ENCODE measurements at places on chromosomes 6 and 20.

- DNase-seq, result no peak
Measured at GRCh38 chr20:25197183-25197869, 1.8 kb downstream of the ENTPD6 start.

DNA sequence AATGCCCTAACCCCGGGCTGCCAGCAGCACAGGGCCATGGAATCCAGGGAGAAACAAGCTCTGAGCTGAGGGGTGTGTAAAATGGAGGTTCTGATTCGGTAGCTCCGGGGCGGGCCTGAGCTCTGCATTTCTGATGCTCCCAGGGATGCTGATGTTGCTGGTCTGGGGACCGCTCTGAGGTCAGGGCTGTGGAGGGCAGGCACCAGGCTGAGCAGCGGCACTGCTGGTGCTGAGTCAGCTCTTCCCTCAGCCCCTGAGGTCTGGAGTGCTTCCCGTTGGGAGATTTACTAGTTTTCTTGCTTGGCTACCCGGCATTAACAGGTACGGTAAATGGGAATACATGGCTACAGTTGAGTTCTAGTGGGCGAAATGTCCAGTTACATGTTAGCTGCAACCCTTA lies 18.6 kb upstream of the CST3 start:
- DNase-seq, result no peak

DNA sequence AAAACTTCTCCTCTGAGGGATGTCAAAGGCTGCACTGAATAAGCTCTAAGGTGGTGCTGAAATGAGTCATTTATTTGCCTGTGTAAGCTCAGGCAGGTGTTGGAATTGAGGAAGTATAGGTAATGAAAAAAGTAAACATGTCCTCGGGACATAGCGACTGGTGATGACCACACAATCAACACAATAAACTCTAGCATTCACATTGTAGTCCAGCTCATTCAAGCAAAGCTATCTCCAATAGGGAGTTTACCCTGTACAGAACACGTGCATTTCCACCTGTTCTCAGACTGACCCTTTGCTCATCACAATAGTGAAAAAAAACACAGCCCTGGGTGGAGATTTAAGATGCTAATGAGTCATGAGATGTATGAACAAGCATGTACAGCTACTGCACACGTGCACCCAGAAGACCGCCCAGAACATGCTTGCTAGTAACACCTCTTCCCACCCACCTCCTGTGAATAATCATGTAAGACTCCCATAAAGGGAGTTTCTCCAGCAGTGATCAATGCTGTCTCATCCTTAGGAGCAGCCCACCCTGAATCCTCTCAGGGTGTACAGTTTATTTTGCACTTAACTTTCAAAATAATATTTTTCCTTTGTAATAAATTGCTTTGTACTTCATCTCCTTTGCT lies 33.0 kb upstream of the POU5F1 start:
- peak; percentile 81 for DNase-seq

DNA sequence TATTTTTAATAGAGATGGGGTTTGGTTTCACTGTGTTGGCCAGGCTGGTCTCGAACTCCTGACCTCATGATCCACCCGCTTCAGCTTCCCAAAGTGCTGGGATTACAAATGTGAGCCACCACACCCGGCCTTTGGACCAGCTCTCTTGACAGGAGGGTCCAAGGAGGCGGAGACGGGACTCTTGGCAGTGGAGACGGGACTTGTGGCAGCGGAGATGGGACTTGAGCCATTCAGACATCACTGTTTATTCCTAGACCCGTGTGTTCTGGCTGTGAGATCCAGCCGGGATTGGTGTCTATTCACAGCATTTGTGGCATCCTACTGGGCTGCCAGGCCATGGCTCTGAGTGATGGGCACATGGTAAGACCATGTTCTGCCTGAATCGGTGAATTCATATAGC lies 25.6 kb downstream of the PRPF6 start:
- DNase-seq, result no peak

GRCh38 chr6:132648356-132648755 lies 10.6 kb downstream of the TAAR1 start:
- DNase-seq, result peak; percentile 65

- DNase-seq, result peak; percentile 67
Measured at GRCh38 chr20:50110141-50111047, 2.6 kb downstream of the UBE2V1 start.

DNA sequence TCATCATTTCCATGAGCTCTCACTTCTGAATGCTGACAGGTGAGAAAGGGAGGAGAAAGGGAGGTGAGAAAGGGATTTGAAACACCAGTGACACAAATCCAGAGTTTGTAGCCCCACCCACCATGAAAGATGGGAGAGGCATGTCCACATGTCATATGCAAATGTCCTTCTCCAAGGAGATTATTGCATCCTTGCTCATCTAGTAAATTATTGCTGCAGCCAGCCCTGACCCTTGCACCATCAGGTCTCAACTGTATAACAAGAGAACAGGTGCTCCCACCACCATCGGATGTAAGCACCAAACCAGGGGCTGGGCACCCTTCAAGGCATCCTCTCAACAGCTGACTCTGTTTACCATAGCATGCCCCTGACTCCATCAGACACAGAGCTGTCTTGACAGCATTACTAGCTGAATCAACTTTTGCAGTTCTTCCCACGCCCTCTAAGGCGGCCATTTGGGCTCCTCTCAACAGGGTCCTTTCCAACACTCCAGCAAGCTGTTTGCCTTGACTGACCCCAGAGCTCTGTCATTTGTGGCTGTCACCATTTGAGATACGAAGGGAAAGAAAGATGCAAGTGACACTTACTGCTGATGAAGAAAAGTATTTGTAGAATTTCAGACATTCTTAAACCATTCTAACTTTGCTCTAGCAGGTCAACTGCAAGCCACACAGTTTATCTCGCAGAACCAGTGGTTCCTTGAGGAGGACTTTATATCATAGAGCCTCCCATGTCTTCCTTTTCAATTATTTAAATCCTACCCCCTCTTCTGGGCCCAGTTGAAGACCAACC lies 14.2 kb downstream of the GFOD1 start:
- DNase-seq, result no peak

- DNase-seq, result no peak
Measured at GRCh38 chr20:2874456-2874855, 1.2 kb downstream of the PTPRA start.

GRCh38 chr20:45933266-45934045 lies 1.0 kb upstream of the PCIF1 start:
- DNase-seq, result peak; percentile 82

DNA sequence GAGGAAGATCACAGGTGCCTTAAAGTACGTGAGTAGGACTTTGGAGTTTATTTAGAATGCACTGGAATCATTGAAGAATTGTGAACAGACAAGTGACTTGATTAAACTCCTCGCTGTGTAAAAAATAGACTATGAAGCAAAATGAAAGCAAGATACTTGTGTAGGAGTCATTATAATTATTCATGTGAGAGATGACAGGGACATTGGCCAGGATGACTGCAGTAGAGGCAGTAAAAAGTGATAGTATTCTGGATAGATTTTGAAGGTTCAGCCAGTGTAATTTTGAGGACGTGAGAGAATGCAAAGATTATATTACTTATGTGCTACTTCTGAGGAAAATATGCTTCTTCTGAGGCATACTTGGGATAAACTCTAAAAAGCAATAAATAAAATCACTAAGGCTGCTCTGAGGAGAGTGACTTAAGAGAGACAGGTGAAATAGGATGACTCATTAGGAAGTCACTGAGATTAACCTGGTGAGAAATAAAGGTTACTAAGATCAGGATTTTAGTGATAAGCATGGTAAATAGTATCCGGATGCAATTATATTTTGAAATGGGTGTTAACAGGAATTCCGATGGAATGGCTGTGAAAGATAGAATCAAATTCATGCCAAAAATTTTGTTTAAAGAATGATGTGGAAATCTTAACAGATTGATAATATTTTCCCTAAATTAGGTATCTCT lies 202.0 kb downstream of the CENPW start:
- DNase-seq, result no peak

DNA sequence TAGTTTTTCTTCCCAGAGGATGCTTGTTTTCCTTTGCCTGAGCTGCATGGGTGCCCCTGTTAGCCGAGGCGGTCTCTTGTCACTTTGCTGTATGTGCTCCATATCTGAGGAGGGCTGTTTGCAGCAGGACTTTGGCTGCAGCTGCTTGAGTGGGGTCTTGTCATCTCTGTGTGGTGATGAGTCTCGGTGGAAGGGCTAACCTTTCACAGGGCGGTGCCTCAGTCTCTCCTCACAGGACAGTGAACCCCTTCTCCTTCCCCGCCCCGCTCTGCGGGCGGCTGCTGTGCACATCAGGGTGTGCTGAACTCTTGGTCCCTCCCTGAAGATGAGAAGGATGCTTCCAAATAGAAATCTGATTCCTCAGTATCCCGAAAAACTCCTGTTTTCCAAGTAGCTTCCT lies 75.1 kb downstream of the SYNJ2 start:
- no peak for DNase-seq

DNA sequence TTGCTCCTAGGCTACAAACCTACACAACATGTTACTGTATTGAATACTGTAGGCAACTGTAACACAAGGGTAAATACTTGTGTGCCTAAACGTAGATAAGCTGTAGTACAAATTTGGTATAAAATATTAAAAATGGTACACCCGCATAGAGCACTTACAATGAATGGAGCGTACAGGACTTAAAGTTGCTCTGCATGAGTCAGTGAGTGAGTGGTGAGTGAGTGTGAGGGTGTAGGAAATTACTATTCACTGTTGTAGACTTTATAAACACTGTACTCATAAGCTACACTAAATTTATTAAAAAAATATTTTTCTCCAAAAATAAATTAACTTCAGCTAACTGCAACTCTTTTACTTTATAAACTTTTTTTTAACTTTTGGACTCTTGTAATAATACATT lies 391.6 kb downstream of the ADGRB3 start:
- DNase-seq, result peak; percentile 45

DNA sequence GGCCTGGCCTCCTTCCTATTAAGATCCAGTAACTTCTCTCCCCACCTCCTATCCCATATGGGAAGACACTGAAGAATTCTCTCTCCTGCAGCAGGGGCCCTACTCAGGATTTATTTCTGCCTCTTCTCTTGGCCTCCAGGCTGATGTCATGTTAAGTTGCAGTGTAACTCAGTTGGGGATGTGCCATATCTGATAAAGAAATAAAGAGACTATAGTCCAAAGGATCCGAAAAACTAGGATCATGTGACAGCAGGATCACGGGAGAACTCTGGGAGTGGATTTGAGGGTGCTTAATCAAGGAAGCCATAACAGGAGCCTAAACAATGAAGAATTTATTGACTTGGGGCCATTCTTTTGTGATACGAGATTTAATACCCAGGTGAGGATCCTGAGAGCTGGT lies 38.5 kb upstream of the TGM6 start:
- no peak for DNase-seq

- no peak for DNase-seq
Measured at GRCh38 chr20:24909861-24910260, 39.2 kb upstream of the CST7 start.

- no peak for DNase-seq
Measured at GRCh38 chr20:24148372-24148771, 159.8 kb upstream of the GGTLC1 start.

- DNase-seq, result peak; percentile 77
Measured at GRCh38 chr6:167930295-167930694, 67.2 kb upstream of the KIF25 start.

DNA sequence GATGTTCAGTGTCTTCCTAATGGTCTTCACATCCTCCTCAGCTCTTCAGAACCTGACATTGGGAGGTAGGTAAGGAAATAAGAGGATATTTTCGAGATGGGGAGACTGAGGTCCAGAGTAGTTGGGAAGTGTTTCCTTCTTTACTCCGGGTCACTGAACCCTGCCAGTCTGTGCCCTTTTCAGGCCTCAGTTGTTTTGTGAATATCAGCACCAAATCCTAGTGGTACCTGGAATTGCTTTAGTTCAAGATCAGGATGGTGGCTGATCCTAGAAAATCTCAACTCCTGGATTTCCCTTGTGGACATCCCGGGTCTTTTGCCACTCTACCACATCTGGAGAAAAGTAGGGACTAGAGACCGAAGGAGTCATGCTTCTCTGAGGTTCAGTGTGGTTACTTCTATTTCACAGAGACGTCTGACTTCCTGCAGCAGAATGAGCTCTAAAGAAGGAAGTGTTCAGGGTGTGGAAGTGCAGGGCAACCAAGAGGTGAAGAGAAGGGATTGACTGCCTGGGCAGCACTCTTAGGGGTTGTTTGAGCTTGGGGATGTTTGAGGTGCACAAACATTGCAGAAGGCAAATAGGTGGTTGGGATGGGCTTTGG lies 995 bp downstream of the STK4 start:
- no peak for DNase-seq

DNA sequence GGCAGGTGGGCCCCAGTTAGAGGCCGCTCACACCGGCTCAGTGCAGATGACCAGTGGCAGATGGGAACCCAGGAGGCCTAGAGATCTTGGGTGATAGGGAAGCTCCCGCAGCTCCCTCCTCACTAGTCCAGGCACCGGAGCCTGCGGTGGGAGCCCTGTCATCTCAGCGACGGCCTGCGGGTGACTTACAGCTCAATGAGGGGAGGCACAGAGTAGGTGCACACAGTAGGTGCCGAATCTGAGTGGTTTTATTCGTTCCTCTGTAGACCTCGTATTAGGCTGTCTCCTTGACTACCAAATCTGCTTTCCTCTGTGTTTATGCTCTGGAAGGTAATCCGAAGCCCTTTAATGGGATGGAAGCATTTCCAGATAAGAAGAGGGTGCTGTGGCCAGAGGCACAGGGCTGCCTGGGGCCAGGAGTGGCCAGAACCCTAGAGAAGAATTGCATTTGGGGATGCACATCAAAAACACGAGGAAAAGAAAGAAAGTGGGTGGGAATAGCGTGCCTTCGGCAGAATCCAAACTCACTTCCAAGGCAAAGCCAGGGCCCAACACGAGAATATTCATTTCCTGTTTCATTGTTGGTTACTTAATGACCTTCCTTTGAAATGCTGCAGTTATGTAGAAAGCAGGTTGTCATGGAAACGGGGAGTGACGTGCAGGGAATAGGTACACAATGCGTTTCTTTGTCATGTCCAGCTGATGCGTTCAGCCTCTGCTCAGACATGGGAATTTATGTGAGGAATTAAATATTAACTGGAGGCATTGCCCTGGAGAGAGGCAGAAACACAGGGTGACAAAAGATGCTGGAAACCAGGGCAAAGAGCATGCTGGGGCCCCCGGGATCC lies 24.7 kb downstream of the MYT1 start:
- peak; percentile 53 for DNase-seq

GRCh38 chr6:43627008-43627825 lies 1.8 kb downstream of the GTPBP2 start:
- peak; percentile 98 for DNase-seq

GRCh38 chr6:164106345-164106769 lies 691.8 kb downstream of the QKI start:
- peak; percentile 4 for DNase-seq
